Cardiac muscle cell (in vitro differentiated cells and primary cell): ENCODE measurements at places on chromosomes 1 and 21. TPM values are rescaled to one million over a fixed set of nuclear protein-coding genes. Genes with fewer than 3 reads are reported as not detected.

Gene CHIA
- not detected in 2 replicates for polyA plus RNA-seq

DNA sequence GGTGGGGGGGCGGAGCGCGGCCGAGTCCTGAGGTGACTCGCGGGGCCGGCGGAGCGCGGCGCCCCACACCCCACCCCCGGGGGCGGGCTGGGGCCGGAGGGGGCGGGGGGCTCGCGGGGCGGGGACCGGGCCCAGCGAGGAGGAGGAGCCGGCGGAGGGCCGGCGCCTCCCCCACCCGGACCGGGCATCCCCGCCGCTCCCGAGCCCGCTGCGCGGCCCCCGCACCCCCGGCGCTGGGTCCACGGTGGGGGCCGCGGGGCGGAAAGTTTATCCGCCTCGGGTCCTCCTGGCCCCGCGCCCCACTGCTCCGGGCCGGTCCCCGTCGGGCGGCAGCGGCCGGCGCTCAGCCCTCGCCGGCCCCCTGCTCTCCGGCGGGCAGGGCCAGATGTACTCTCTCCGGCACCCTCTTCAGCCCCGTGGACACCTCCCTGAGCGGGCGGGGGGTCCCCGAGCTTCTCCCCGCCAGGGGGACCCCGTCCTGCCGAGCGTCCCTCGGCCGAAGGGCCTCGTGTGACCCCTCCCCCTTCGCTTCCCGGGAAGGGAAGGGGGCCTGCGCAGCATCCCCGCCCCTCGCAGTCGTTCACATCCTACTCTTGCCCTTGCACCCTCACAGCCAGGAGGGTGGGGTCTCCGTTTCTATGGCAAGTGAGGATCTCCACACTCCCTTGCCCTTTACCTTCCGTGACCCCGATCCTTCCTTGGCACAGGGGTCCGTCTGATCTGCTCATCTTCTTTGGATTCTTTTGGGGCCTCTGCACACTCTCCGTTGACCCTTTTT, 663 bp downstream of the CAMTA1 start:
- peak; percentile 73 for DNase-seq

DNA sequence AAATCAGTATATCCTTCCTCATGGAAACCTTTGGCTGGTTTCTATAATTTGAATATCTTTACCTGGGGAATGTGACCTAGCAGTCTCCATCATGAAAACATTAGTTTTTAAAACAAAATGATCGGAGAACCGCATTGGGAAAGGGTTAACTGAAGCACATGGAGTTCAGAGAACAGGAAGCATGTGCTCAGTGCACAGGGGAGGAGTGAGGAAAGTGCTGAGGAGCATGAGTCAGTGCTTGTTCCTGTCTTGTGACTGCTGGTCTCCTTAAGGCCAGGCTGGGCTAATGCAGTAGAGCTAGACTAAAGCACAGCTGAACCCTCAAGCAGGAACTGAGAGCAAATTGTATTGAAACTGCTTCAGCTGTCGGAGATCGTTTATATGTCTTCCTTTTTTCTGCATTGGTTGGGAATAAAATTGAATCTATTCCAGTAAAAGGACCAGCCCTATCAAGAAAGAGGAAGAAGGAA, 5.8 kb downstream of the IFI16 start:
- DNase-seq, result peak; percentile 93

- no peak for DNase-seq
Observed at GRCh38 chr1:11980676-11980972, 380 bp downstream of the MFN2 start.

Gene HNRNPCL1
- not detected in 2 replicates for polyA plus RNA-seq

Gene PARS2
- 15.5 and 17.7 TPM in 2 replicates for polyA plus RNA-seq

DNA sequence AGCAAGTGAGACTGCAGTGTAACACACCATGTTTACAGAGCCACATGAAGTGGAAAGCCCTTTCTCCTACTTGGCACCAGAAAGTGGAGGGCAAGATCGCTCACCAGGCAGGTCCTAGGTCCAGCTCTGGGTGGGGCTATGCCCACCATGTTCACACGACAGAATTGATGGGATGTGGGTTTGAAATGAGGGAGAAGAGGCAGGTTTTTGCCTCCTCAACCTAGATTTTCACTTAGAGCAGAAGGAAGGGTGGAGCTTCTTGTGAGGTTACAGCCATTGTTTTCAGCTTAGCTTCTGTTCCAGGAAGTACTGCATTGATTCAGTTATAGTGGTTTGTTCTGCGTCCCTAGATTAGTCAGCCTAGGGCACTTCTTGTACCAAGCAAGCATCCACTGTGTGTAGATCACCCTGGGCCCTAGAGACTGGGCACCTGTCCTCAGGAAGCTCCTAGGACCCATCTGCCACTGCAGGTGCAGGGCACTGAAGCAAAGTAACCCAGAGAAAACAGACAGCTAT, 2.3 kb downstream of the CD53 start:
- DNase-seq, result no peak

GRCh38 chr1:222060210-222060916, 318.5 kb upstream of the DUSP10 start:
- DNase-seq, result peak; percentile 24

- no peak for DNase-seq
Observed at GRCh38 chr1:196856053-196856452, 31.8 kb upstream of the CFHR4 start.

DNA sequence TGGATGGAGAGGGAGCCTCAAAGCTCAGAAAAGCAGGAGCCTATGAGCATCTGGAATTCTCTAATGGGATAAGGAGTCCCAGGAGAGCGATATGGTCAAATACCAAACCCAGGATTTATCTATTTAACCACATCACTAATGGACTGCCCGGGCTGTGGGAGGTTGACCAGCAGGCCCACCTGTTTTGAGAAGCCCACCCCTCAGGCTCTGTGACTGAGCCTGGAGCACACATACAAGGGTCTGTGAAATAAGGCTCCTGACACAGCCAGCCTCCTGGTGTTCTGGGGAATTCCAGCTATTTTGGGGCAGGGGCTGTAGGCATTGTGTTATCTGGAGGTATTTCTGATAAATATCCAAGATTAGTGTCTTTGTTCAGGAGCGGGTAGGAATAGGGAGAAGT, 132.0 kb upstream of the C1orf21 start:
- DNase-seq, result no peak

- DNase-seq, result no peak
Observed at GRCh38 chr1:178536844-178537371, 24.0 kb downstream of the TEX35 start.

Gene NMNAT1
- 21.4 and 24.1 TPM in 2 replicates for polyA plus RNA-seq

DNA sequence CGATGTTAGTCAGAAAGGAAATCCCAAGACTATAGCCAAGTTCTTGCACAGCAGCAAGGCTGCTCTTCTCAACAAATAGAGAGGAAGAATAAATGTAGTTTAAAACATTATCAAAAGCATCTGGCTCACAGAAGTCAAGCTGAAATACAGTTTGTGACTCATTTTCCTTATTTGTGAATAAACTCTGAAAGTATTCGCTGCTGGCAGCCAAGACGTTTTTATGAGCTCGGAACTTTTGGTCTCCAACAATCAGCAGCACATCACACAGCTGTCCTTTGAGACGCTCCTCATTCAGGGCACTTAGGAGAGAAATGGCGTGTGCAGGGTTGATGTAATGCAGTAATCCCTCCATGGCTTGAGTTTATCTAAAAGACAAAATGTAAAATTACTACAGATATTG, 16.4 kb downstream of the ZBTB21 start:
- no peak for DNase-seq

DNA sequence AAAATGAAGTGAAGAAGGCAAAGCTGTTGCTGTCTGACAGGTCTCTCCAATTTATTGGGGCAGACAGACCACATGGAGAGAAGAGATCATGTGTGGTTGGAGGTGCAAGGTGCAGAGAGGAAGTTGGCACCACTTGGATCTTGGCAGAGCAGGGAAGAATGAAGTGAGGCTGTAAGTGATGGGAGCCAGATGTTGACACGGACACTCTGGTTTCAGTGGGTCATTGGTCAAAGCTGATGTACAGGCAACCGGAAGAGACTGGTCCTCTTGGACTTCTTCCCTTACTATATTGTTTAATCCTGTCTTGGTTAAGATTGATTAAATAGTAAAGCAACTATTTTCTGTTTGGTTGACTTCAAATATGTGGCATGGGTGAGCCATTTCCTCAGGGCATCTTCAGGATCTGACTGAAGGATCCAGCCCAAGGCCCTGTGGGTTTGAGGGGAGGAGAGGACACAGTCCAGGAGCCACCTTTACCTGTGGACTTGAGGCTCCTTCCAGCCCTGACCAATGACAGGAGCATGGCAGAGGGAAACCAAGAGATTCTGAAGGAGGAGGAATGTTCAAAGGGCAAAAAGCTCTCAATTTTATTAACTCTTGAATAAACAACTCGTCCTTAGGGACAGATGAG, 49.4 kb downstream of the NENF start:
- no peak for DNase-seq

DNA sequence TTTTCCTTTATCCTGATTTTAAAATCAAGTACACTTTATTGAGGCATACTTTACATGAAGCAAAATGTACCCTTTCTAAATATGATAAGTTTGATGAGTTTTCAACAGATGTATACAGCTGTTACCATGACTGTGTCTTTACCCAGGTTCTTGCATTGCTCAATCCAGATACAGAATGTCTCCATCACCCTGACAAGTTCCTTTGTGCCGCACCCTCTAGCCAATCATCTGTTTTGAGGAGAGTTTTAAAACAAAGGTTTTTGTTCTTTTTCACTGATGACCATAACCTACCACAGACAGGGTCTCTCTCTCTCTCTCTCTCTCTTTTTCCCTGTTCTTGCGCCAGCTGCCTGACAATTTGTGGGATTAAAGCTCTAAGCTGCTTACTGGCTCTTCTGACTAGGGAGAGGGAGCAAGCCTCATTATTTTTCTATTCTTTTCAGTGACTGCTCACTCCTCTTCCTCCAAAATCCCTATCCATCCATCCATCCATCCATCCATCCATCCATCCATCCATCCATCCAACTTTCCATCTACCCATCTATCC, 1.2 kb upstream of the KCNE1 start:
- DNase-seq, result no peak

Gene ZNF683
- polyA plus RNA-seq, result not detected in 2 replicates

Gene MROH9
- not detected in 2 replicates for polyA plus RNA-seq

DNA sequence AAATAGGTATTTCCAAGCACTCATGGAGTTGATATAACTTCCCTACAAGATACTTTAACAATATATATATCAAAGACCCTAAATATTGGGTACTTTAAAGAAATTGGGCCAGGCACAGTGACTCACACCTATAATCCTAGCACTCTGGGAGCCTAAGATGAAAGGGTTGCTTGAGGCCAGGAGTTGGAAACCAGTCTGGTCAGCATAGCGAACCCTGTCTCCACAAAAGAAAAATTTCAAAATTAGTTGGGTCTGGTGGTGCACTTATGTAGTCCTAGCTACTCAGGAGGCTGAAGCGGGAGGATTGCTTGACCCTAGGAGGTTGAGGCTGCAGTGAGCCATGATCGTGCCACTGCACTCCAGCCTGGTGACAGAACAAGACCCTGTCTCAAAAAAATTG, 393.9 kb upstream of the DEPDC1 start:
- no peak for DNase-seq

Gene LORICRIN
- polyA plus RNA-seq, result 0.19 TPM in 1 of 2 replicates, not detected in the other

Gene C1orf105
- polyA plus RNA-seq, result 11.4 and 21.5 TPM in 2 replicates

DNA sequence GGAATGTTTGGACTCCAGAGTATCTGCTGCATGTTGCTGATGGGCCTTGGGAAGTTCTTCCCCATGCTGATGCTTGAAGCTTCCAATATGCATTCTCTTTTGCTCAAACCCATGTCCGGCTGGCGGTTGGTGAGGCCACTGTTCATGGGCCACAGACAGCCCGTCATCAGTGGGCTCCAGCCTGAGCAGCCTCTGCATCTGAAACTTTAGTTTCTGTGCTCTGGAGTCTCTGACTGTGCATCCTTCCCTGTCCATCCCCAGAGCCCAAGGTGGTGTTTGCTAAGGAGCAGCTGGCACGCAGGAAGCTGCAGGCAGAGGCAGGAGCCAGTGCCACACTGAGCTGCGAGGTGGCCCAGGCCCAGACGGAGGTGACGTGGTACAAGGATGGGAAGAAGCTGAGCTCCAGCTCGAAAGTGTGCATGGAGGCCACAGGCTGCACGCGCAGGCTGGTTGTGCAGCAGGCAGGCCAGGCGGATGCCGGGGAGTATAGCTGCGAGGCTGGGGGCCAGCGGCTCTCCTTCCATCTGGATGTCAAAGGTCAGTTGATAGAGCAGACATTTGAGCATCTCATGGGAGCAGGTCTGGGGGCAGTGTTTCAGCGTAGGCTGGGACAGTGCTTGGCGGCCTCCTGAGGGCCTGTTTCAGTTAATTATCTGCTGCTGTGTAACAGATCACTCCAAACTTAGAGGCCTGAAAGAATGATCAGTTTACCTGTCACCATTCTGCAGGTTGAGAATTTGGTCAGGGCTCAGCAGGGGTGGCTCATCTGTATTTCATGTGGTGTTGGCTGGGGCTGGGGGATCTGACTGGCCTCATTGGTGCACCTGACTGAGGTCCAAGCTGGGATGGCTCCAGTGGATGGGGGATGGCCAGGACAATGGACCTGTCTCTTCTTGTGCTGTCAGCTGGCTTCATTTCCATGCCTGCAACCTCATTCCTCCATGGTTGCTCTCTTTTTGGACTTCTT, 16.6 kb downstream of the OBSCN start:
- no peak for DNase-seq

Gene RCSD1
- 77.3 and 100 TPM in 2 replicates for polyA plus RNA-seq

- no peak for DNase-seq
Observed at GRCh38 chr1:152029144-152029928, 7.5 kb downstream of the S100A11 start.

Gene GLIS1
- 0.10 and 0.77 TPM in 2 replicates for polyA plus RNA-seq

- DNase-seq, result peak; percentile 84
Observed at GRCh38 chr1:164576291-164577271, 17.6 kb downstream of the PBX1 start.

DNA sequence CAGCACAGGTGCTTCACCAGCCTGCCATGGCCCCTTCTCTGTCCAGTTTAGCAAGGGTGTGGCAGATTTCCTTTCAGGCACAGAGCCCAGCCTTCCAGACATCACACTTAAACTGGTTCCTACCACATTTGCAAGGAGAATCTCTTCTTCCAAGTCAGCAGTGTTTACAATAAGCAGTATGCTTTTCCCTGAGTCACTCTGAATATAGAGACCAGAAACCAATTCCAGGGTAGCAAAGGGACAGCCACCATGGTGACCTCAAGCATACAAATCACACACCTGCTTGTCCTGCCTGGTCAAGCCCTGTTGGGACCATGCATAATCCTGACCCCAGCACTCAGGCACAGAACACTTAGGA, 8.7 kb upstream of the CBR3 start:
- DNase-seq, result no peak

DNA sequence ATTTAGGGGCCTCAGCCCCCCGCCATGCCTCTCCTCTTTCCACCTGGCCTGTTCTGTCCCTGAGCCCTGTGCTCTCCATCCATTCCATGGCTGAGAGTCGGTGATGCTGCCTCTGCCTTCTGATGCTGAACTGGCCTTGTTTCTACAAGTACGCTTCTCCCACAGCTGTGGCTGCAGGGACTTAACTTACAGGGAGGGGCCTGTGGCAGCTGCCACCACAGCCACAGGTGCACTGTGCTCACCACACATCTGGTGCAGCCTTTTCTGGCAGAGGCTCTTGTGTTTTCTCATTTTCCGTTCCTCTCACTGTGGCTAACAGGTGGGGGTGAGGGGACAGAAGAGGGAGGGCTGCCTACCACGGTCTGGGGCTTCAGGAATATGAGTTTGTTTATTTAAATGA, 4.2 kb downstream of the FMO1 start:
- DNase-seq, result no peak

Gene LCE3A
- not detected in 2 replicates for polyA plus RNA-seq

- DNase-seq, result no peak
Observed at GRCh38 chr21:46555678-46556077, 49.2 kb downstream of the S100B start.

GRCh38 chr1:58135821-58136321, 410.7 kb downstream of the OMA1 start:
- no peak for DNase-seq

- DNase-seq, result no peak
Observed at GRCh38 chr21:44761011-44761729, 40.5 kb downstream of the UBE2G2 start.
